Stimulated activated memory B cell treated with anti-CD40 and anti-IgM and Interleukin-4, amounts not matched to agents 10 μg/mL and 1 μg/mL and 100 μg/mL, for 72 hours (primary cell): ENCODE measurements at places on chromosomes 16 and 17.

- ATAC-seq: no peak
Observed at GRCh38 chr17:37123386-37123785, 174.6 kb downstream of the AATF start.

GRCh38 chr16:30894540-30895368 is 877 bp upstream of the BCL7C start:
- no peak for ATAC-seq

- no peak for ATAC-seq
Observed at GRCh38 chr16:70253291-70254106, 1.8 kb upstream of the EXOSC6 start.

- ATAC-seq: no peak
Observed at GRCh38 chr16:87648236-87648635, 45.9 kb downstream of the JPH3 start.

- no peak for ATAC-seq
Observed at GRCh38 chr17:6753006-6753445, 2.8 kb upstream of the XAF1 start.

DNA sequence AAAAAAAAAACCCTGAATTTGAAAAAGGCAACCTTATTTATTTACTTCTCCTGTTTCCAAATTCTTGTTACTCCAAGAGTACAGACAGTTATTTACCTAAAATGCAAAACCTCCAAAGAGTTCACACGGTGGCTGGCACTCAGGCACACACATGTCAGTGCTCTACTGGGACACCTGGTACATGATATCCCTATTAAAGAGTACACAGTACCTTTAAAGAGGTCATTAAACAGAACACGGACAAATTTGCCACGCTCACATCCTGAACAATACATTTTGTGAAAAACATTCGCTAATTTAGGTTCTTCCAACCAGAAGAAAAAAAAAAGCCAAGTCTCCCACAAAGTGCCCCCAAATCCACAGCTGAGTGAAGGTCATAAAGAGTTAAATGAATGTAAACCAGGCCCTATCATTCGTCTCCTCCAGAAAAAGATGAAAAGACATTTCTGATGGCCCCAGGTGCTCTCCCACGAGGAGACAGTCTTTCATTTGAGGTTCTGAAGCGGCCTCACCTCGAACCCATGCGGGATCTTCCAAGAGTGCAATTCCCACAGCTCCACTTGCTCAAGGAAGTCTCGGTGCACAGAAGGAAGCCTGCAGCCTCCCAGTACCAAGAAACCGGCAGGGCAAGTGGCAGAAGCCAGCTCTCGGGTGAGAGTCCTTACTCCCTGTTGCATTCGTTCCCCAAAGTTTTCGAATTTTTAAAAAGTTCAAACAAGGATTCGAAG is 993 bp downstream of the ERN1 start:
- ATAC-seq: no peak

DNA sequence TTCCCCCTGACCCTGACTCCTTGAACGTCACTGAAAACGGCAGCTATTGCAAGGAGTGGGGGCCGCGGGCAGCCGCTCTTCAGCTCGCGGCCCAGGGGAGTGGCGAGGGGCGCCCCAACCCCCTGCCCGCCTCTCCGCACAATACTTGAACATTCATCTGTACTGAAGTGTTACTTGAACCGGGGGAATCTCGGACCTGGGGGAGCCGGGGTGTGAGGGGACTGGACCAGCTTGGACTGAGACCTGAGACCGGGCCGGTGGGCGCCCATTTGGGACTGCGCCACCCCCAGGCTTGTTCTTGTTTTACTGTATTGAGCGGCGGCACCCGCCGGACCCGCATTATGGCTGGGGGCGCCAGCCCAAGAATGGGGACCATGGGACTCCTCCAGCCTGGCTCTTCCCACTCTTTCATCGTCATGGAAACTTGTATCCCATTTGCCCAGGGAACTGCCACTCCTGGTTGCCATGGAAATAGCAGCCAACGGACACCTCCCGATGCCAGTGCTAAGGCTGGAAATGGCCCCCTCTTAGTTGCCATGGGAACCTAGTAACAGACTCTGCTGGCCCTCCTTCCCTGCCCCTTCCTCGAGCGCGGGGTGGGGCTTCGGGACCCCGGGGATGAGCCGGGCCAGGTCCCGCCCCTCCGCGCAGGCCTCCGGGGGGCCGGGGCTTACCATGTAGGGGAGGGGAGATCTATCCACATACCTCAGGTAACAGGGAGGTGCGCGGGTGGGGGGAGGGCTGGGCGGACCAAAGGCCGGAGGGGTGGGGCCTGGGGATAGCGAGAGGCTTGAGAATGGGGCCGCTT is 805 bp upstream of the ORAI3 start:
- ATAC-seq: peak; percentile 31

DNA sequence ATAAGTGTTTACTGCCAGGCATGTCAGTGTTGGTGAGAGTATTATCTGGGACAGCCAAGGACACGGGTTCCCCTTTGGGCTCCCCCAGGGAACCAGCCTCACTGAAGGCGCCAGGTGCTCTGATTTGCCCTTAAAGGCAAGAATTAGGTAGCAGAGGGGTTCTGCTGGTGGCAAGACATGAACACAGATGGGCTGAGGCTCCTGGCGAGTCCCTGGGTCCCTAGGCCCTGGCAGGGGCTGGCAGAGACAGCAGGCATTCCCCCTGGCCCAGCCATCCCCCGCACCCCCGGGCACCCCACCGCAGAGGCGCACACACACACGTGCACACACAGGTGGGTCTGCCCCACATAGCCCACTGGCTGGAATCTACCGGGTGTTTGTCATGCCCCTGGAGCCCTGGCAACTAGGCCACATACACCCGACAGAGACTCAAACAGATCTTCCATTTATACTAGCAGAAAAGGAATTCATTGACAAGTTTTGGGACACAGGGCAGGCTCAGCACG is 153.3 kb downstream of the C16orf78 start:
- ATAC-seq: no peak

DNA sequence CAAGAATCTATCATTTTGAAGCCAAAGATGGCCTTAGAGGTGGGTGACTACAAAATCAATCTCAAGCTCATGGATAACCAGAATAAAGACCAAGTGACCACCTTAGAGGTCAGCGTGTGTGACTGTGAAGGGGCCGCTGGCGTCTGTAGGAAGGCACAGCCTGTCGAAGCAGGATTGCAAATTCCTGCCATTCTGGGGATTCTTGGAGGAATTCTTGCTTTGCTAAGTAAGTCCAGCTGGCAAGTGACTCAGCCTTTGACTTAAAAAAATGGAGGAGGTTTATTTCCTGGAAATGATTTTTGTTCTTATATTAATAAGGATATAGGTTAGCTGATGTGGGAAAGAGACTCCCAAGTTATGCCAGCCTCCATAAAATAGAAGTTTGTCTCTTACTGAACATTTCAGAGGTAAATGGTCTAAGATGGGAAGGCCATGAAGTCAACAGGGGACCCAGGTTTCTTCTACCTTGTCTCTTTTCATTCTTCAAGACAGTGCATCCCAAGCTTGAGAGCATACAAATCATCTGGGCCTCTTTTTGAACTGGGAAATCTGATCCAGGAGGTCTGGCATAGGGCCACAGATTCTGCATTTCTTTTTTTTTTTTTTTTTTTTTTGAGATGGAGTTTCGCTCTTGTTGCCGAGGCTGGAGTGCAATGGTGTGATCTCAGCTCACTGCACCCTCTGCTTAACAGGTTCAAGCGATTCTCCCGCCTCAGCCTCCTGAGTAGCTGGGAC is 19.8 kb upstream of the TANGO6 start:
- no peak for ATAC-seq

GRCh38 chr17:58539698-58540097 is 25.3 kb upstream of the MTMR4 start:
- no peak for ATAC-seq

DNA sequence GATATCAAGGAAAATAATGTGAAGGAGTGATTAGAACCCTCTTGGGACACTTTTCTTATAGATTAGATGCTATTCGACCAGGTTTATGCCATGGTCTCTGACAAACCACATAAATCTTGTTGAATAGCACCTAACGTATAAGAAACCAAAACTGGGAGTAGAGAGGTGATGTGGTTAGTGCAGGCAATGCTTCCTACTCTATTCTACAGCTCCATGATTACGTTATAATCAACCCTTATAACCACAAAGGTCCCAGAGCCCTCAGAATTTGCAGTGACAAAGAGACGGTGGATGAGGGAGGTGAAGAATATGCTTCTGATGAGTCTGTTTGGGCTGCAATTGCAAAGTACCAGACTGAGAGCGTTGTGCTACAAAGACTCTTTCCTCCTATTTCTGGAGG is 78.4 kb downstream of the ARHGAP44 start:
- ATAC-seq: no peak

DNA sequence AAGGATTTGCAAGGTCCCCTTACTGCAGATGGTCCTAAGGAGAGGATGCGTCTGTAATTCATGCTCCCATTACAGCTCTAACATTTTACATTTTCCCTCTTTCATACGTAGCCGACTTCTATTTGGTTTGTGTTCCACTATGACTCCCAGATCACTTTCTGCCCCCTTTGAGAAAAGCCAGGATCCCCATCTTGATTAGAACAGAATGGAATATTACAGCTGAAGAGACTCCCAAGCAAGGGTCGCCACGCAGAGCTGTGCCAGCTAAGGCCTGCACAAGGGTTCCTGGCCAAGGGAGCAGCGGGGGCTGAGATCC is 3.4 kb upstream of the CDT1 start:
- ATAC-seq: no peak

GRCh38 chr17:43757171-43757660 is 1.4 kb downstream of the SOST start:
- no peak for ATAC-seq

DNA sequence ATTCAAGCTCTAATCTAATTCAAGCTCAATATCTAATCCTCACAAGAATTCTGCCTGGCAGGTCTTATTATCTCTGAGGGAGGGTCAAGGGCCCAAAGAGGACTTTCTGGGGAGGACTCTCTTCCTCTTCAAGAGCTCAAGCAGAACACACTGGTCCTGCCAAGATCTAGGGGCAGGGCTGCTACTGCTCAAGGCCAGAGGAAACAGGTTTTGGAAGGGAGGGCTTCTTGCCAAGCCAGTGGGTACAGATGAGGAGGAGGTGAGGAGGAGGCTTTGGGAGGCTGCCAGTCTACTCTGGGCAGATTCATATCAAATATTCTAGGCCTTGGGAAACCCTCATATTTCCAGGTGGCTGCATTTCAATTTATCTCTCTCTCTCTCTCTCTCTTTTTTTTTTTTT is 51.8 kb upstream of the IL34 start:
- ATAC-seq: no peak

GRCh38 chr16:28217326-28217725 is 5.6 kb upstream of the XPO6 start:
- no peak for ATAC-seq

- ATAC-seq: no peak
Observed at GRCh38 chr16:57426356-57426755, 20.8 kb downstream of the CIAPIN1 start.
